ENCODE measurements at places on chromosomes 1 and 21.

- no peak for DNase-seq
Measured at GRCh38 chr1:235069176-235069575, 59.5 kb downstream of the TOMM20 start.

DNA sequence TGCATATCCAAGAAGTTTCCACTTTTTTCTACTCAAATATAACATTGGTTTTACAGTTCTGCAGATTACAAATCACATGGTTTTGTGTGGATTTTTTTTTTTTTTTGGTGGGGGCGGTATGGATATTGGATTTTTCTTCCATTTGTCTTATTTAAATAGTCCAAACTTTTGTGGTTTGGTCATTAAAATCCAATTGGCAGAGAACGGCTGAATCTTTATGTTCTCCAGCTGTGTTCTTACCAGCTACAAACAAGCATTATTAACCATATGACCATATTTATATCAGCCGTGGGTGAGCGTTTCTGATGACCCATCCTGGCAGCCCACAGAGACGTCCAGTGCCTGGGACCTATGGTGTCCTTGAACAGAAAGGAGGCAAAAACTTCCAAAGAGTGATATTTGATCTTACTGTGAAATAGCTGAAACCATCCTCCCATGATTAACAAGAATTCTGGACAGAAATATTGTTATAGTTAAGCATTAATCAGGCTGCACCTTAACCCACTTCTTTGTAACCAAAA lies 200.4 kb downstream of the LYPLAL1 start:
- DNase-seq = no peak

GRCh38 chr1:61388566-61388965 lies 306.2 kb downstream of the NFIA start:
- no peak for DNase-seq

DNA sequence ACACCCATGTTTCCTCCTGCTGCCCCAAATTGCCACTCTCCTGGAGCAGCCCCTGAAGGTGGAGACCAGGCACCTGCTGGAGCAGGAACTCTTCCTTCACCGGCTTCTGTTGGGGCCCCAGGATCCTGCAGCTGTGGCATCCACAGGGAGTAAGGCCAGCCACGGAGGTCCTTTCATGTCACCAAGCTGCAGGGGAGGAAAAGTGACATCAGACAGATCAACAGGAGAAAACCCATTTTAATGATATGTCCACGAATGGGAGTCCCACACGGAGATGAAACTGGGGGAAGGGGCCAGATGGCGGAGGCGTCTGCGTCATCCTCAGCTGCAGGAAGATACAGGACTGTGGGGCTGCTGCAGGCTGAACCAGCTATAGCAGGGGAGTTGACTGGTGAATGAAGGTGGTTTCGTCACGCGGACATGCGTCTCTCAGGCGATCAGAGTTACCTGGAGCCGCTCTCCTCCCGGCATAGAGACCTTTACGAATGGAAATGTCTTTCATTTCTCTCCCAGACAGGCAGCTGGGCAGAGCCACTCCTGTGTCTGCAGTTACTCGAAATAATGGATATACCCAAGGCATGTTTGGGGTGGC lies 9.9 kb downstream of the TP73 start:
- no peak for DNase-seq

- DNase-seq = peak; percentile 51
Measured at GRCh38 chr1:64581135-64581842, 111.4 kb downstream of the CACHD1 start.

GRCh38 chr21:45228171-45228641 lies 59.5 kb downstream of the POFUT2 start:
- DNase-seq = no peak

DNA sequence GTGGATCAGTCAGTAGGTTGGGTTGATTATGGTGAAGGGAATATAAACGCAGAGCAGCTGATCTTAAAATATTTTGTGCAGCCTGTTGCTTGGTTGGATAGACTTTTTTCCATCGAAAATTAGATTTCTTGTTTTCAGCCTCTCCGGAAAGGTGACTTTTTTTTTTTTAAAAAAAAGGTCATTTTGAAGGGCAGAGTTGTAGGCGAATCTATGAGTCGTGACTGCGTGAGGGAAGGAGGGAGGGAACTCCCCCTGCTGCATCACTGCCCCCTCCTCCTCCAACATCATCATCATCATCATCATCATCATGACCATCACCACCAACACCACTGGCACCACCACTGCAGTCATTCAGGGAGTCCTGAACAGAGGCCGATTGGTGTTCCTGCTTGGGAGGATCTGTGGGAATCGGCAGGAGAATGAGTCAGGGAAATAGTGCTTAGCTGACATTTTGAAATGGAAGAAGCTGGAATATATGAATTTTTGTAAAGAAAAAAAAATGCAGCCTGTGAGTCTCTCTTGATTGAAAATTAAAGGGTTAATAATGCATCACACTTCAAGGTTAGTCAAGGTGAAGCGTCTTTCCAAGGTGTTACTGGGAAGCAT lies 1.2 kb downstream of the ATP1B1 start:
- DNase-seq = no peak

GRCh38 chr1:179230251-179230650 lies 774 bp upstream of the ABL2 start:
- DNase-seq = no peak

- DNase-seq = no peak
Measured at GRCh38 chr21:38266732-38267131, 9.9 kb downstream of the KCNJ15 start.

DNA sequence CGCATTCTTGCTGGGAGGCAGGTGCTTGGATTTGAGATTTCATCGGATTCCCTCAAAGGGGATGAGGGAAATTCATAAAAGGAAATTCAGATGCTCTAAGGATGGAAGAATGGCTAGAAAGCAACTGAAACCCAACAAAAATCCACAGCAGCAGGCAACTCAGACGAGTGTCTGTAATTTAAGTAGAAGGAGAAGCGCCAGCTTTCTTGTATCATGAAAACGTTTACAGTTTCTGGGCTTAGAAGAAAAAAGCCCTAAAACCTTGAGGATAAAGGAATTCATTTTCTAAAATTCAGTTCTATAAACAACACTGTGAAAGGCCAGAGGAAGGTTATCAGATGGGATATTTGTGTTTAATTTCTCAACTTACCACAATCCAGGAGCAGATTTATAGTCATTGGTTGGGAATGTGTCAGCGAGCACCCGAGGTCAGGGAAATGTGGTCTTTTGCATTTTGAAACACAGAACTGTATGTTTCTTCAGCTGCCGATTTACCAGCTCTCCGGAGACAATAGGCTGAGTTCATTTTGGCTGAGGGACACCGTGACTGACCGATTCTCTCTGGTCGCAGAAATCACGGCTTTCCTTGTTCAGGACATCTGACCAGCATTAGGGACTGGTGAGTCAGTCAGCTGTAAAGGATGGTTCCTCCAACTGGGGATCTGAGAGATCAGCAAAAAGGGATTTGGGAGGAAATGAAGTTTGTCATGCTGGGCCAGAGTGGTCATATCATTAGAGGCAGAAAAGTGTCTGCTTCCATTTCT lies 111.6 kb upstream of the ERRFI1 start:
- DNase-seq = no peak

DNA sequence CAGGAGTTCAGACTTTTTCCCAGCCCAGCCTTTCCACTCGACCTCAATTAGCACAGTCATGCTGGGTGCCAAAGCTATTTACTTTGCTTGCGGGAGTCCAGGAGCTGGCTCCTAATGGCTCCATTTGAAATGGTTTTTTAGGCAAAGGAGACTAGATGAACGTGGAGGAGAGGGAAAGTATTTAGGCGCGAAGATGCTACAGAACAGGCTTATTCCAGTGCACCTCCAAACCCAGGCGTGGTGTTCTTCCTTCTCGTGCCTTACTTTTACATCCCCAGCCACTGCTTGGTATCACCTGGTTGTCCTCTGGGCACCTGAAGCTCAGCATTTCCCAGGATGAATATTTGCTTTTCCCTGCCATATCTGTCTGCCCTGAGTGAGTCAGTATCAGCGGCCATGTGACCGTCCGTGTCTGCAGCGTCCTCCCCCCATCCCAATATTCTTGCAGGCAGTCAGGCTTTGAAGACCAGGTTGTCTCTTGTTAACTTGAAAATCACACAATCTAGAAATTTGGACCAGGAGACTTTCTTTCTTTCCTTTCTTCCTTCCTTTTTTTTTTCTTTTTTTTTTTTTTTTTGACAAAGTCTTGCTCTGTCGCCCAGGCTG lies 198.5 kb downstream of the DYRK1A start:
- DNase-seq = peak; percentile 18

GRCh38 chr1:216528816-216529215 lies 105.6 kb upstream of the USH2A start:
- no peak for DNase-seq

DNA sequence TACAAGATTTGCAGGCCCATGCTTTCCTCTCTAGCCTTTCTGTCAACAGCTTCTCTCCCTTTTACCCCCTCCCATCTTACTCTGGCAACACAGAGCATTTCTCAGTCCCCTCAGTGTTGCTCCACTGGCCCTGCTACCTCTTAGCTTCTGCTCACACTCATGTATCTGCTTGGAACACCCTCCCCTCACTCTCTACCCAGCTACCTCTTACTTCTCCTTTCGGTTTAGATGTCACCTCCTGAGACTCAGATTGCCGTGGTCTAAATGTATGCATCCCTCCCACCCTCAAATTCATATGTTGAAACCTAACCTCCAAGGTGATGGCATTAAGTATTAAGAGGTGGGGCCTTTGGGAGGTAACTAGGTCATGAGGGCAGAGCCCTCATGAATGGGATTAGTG lies 80.1 kb downstream of the FOXD2 start:
- no peak for DNase-seq

- DNase-seq = no peak
Measured at GRCh38 chr1:1984560-1985070, 19.0 kb downstream of the CFAP74 start.

DNA sequence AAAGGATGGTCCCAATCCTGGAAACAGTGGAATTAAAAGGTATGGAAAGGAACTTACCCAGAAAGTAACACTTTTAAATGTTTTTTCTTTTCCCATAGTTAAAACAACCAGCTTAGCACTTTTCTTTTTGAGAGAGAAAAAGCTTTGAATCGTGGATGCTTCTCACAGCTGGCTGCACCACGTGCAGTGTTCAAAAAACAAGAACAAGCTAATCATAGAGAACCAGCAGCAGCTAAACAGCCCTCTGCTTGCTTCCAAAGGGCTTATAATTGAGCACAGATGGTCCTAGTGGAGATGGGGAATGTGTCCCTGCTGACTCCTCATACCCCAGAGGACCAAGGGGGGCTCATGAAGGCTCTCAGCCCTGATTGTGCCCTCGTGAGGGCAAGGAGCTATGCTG lies 26.4 kb downstream of the UTP25 start:
- no peak for DNase-seq

DNA sequence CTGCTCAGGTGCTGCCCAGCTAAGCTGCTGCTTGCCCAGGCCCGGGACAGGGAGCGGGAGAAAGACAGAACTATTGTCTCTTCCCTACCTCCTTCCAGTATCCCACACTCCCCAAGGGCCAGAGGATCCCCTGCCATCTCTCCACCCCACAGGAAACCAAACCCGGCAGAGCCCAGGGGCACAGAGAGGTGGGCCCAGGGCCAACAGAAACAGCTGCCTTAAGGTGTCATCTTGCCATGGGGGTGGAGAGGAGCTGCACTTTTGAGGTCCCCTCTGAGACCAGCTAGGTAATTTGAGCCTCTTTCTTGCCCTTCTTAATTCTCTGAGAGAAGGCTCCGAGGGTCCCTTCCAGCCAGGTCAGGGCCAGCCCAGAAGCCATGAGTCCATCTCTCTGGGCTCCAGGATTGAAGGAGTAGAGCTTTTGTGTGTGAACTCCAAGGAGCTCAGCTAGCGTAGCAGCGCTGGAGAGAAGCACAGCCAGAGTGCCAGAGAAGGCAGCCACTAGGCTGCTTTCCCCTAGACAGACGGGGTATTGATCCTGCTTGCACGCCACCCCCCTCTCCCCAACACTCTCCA lies 9.7 kb upstream of the GPR61 start:
- DNase-seq = no peak

DNA sequence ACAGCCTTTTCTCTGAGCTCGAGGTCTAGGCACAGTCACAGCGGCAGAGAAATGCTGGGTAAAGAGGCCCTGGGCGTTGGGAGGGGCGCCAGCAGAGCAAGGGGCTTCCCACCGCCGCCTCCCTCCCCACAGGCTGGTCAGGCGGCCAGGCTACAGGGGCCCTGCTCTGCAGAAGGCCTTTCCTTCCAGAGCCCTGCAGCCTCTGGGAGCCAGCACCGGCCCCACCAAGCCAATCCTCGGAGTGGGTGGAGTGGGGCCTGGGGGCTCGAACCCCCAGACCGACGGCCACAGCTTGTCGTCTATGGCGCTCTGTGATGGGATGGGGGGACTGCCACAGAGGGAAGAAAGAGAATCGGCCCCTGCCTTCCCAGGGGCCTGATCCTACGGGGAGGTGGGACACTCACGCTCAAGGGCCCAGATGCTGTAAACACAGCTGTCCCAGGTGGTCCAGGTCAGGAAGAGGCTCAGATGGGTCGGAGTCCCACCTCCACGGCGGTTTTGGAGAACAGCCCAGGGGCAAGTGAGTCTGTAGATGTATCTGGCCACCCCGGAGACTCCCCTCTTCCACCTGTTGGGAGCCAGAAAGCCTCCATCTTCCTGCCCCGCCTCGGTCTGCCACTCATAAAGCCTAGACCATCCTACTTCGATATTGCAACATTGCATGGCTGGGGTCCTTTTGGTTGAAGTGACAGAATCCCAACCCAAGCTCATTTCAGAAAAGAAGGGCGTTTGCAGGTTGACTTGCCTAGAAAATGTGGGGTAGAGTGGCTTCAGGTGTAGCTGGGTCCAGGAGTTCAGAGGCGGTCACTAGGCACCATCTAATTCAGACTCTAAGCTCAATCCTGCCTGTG lies 95.6 kb downstream of the SIK1 start:
- DNase-seq = no peak

DNA sequence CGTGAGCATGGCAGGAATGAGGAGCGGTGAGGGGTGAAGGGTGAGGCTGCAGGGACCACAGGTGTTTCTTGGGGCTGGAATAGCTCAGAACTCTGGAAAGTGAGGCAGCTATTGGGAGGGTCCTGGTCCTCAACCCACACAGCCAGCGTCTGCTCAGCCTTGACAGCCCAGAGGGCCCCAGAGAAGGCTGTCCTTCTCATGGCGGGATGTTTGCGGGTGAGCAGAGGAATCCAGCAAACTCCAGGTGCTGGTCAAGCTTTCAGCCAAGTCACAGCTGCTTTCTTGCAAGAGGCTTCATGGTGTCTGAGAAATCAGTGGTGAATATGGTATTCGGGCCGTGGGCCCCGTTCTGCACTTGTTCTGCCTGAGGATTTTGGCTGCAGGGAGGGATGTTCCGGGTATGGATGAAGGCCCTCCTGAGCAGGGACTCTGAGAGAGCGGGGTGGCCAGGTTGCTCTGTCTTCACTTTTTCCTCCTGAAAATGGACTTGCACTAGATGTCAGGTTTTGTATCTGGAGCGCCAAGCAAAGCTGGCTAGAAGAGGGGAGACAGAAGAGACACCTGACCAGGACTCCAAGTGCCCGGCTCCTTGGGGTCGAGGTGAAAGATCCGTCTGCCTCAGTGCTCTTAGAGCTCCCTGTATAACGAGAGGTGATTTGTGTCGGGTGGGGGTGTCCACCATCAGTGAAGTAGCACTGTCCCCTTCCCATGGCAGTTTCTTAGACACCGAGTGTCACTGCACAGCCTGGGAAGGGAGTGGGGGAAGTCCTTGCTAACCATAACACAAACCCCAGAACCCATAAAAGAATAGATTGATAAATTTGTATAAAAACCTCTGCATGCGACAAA lies 139.9 kb downstream of the PEX14 start:
- DNase-seq = no peak

- no peak for DNase-seq
Measured at GRCh38 chr1:8472668-8473067, 154.8 kb downstream of the SLC45A1 start.

- no peak for DNase-seq
Measured at GRCh38 chr21:36039861-36040260, 20.5 kb downstream of the SETD4 start.
